ENCODE measurements at places on chromosomes 12 and 14.

- DNase-seq, result no peak
Observed at GRCh38 chr12:45314770-45315169, 98.9 kb downstream of the ANO6 start.

DNA sequence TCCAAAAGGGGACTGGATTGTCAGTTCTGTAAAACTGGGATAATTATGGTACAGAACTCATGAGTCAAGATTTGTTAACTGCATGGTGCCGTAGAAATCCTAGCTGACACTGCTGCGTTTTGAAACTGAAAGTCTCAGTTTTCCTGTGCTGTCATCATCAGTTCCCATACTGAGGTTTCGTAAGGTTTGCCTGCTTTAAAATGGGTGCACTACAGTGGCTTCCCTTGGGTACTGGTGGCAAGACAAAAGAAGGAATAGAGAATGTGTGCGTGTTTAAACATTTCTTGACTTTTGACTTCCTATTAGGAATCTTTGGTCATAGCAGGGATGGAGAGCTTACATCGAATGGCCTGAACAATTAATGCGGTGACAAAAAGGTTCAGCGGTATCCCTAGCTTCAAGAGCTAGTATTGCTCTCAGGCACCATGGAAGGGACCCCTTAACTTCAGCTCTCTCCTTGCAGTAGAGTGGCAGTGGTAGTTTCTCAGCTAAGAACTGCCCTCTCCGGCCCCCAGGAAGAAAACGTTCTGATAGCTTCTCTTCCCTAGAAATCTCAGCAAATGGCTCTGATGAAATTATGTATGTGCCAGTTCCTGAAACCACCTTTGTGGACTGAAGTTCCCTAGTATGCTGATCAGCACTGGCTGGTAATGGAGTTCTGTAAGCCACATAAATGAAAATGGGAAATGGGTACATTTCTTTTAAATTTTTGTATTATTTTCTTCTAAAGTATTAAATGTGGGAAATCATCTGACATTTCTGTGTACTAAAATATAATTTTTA, 28.9 kb downstream of the ANO6 start:
- DNase-seq, result no peak

GRCh38 chr12:111408686-111409402, 3.1 kb downstream of the SH2B3 start:
- no peak for DNase-seq

- no peak for DNase-seq
Observed at GRCh38 chr12:132218527-132218875, 74.2 kb downstream of the NOC4L start.

DNA sequence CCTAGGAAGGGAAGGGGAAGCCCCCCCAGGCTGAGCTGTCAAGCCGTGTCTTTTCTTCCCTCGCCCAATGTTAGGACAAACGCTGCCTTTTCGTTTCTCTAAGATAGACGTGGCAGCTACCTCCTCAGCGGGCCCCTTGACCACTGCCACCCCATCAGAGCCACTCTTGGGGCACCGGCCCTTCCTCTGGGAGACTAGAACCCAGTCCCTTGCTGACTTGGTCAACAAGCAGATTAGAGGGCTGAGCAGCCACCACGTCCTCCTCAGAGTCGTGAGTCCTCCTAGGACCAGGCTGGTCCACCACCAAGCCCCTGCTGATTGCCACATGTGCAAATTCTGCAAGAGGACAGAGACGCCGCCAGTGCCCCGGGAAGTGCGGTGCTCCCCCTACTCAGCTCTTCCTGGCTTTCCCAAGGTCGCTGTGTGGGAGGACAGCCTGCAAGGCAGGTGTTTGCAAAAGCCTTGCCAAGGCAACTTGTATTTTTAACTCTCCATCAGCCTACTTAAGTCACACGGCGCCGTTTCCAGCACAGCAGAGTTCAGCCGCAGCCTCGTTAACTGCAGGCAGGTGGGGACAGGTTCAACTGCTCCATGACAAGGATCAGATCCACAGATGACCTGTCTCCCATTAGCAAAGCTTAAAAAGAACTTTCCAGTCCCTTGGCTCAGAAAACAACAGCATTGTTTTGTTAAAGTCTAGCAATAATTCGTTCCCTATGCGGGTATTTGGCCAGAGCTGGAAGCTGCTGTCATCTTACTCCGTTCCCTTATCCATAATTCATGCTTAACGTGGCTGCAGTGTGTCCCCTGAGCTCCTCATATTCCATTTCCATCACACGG, 65.6 kb downstream of the TESC start:
- no peak for DNase-seq

DNA sequence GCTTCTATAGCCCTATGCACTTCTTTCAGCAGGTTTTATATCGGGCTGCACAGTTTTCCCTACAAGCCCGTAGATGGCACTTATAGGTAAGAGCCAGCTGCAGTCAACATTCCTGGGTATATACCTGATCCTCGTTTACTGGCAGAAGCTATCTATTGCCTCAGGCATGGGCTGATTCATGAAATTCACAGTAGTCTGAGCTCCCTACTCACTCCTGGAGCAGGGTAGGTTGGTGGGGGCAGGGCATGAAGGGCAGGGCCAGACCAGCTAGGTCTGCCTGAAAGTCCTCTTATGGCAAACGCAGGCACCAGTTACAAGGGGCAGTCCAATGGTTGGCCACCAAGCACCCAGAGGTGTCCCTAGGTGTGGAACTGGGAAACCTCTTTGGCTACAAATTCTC, 345.8 kb downstream of the RPS29 start:
- no peak for DNase-seq

GRCh38 chr12:119302451-119303080, 32.0 kb upstream of the CCDC60 start:
- no peak for DNase-seq

- no peak for DNase-seq
Observed at GRCh38 chr14:38710196-38710595, 392.8 kb downstream of the SEC23A start.

GRCh38 chr14:104115691-104116287, 22.6 kb upstream of the KIF26A start:
- no peak for DNase-seq

GRCh38 chr12:26987634-26988424, 26.4 kb downstream of the TM7SF3 start:
- DNase-seq, result no peak

Measured in cortex of kidney (tissue), 1 donor.